Neural crest cell (in vitro differentiated cells): ENCODE measurements at places on chromosomes 5 and 9. TPM values are rescaled to one million over a fixed set of nuclear protein-coding genes. Genes with fewer than 3 reads are reported as not detected.

DNA sequence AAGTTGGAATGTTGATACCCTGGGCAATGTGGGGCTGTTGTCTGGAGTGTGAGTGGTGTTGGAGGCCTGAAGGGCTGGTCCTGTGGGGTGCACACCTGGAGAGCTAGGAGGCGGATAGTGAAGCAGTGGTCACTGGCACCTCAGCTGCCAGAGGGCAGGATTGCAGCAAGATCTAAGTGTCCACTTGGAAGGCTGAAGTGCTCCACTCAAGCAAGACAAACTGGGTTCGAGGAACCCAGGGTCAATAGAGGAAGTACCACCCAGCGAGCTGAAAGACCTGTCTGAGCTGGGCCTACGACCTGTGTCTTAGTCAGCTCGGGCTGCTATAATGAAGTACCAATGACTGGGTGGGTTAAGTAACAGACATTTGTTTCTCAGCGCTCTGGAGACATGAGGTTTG is 39.7 kb upstream of the TJP2 start:
- DNase-seq, result no peak

DNA sequence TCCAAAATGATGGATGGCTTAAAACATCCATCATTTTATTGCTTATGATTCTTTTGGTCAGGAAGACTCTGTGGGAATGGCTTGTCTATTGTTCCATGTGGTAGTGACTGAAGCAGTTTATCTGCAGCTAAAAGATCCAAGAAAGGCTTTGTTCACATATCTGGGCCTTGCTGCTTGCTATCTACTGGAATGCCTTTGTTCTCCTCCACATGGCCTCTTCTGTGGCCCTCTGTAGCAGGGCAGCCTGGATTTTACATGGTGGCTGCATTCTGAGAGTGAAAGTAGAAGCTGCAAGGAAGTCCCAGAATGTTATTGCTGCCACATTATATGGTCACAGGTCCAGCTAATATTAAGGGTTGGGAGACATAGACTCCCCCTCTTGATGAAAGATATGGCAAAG is 35.1 kb downstream of the DMXL1 start:
- no peak for DNase-seq

Gene TRAF2
- 30.1 and 34.4 TPM in 2 replicates for total RNA-seq

Gene DAB2IP
- 46.4 and 48.3 TPM in 2 replicates for total RNA-seq

DNA sequence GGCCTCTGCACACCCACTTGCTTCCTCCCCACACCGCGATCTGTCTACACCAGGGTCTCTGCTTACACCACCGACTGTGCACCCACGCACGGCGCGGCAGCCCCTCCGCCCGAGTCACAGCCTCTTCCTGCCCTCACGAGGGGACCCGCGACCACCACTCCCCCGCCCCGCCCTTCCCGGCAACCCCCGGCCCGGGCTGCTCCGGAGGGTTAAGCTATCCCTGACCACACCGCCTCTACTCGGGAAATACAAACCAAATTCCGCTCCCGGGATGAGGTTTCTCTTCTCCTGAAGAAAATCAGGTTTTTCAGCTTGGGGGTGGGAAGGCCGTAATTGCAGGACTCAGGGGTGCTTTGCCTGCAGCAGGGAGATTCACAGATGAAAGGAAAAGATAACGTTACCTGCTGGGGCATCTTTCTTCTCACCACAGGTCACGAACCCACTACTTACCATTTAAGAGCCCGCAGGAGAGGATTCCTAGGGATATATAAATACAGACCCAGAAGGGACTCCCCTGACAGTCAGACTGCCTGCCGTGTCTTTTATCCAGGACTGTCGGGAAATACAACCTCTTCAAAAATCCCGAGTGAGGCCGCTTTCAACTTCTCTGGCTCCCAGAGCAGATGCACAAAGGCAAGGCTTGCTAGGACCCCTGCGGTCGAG is 63.5 kb downstream of the ROR2 start:
- DNase-seq, result no peak

DNA sequence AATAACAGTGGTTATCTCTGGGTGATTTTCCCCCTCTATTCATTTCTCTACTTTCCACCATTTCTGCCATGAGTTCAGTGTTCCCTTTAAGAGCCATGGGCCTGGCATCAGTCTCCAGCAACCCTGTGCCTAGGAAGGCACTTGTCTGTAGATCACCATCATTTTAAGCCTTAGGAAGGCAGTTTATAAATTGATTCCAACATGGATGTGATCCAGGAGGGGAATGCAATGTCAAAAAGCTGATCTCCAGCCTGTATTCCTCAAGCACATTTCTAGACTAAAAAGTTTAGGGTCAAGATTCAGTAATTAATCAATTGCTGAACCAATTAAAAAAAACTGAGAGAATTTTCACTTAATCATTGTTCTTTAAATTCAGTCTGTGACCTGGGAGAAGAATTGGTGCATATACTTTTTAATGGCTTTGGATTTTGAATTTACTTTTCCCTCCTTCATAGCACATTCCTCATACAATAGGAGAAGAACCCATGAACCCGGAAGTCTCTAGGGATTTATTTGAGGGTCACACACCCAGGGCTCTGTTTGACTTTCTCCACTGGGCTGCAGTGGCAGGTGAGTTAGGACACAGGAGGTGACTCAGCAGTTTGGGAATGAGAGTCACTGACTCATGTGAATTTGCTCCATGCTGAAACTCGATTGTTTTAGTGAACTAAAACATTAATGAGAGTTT is 6.1 kb upstream of the ERMP1 start:
- no peak for DNase-seq

Gene WWC1
- total RNA-seq, result 13.3 and 13.7 TPM in 2 replicates

DNA sequence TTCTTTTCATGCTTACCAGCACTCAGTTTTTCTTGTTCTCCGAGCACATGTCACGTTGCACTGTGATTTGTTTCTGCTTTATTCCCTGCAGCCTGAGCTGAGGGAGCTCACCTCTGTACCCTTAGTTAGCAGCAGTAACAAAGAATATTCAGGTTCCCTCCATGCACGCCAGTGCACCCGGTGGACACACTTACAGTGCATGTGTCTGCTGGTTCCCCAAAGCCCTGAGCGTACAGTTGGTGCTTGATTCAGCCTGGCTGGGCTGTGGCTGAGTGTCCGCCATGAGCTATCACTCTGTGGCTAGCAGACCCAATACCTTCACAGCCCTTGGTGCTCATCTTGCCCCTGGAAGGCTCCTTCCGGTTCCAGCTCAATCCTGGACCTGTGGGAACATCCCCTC is 93.5 kb downstream of the MVB12B start:
- DNase-seq, result no peak

DNA sequence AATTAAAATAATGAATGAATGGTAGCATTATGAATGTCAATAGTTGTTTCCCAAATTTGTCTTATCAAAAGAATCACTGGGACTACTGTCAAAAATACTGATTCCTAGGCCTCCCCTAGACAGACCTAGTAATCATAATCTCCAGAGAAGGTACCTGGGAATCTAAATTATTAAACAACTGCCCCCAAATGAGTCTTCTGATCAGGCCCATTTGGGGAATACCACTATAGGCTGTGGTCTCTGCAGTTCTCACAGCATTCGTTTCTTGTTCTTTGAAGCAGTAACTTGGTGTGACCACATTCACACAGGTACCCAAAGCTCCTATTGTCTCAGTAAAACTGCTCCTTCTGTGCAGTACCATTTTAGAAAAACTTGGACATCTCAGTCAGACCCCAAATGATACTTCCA is 230.9 kb downstream of the PIK3R1 start:
- no peak for DNase-seq

GRCh38 chr9:109422641-109423040 is 75.5 kb downstream of the PTPN3 start:
- no peak for DNase-seq

Gene C7
- 0.33 TPM in 1 of 2 replicates, not detected in the other for total RNA-seq

GRCh38 chr5:142478113-142478512 is 153.3 kb upstream of the SPRY4 start:
- no peak for DNase-seq

Gene TTC23L
- 1.6 and 2.3 TPM in 2 replicates for total RNA-seq

Gene RIGI
- total RNA-seq, result 6.4 and 6.6 TPM in 2 replicates

DNA sequence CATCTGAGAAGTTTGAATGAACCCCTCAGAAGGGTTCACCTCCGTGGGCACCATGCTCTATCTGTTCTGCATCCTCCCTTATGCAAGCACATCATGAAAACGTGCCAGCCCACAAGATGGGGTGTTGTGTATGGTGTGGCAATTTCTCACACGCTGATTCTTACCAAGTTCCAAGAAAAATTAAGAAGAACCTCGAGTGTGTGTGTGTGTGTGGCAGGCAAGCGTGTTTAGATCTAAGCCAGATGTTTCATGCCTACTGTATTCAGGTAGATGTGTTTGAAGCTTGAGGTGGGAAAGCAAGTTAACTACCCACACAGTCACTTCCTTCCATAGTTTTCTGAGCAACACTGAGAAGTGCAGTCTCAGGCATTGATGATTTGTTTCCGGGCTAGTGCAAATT is 77.7 kb upstream of the GNA14 start:
- DNase-seq, result no peak

Gene ANKRD31
- 0.39 and 0.51 TPM in 2 replicates for total RNA-seq

GRCh38 chr9:86713470-86713869 is 233.8 kb downstream of the GAS1 start:
- no peak for DNase-seq

GRCh38 chr9:89915187-89915586 is 310.4 kb downstream of the GADD45G start:
- DNase-seq, result no peak

- DNase-seq, result no peak
These were observed 462 bp downstream of the NUDCD2 start for GRCh38 chr5:163459462-163459818.

- no peak for DNase-seq
These were observed 54.5 kb downstream of the GALNT12 start for GRCh38 chr9:98861781-98862504.

GRCh38 chr5:136062366-136063274 is 33.8 kb downstream of the TGFBI start:
- no peak for DNase-seq

DNA sequence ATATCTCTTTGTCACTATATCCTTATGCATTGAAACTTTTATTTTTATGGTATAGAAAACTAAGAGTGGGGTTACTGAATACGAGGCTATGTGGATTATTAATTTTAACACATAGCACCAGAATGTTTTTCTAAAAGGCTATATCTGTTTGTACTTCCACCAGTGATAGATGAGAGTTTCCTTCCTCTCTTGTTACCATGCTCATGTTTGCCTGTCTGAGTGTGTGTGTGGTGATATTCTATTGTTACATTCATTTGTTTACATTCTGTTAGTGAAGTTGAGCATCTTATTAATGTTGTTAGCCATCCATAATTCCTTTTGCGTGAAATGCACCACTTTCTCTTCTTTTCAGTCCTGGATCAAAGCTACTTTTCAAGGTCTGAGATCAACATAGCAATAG is 54.1 kb upstream of the ALDH1A1 start:
- no peak for DNase-seq

Gene NEUROG1
- total RNA-seq, result 7.3 and 7.8 TPM in 2 replicates

Gene SLC36A3
- not detected in 2 replicates for total RNA-seq
